HTR-8/SVneo (cell line): ENCODE measurements at places on chromosomes 7 and 10.

DNA sequence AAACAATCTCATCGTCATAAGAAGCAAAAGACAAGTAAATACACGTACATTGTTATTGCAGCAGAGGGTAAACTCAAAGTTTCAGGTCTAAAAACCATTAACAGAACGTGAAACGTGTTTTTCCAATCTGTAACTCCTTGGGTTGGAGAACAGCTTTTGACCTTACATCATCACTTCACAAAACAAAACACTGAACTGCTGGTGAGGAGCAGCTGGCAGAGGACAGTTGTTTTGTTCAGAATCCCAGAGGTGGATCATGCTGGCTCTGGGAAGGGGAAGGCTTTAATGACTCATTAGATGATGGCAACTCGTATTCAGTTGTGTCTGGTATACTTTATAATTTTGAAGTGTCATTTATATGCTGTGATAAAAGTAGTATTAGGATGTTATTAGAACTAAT is 923.0 kb upstream of the CELF2 start:
- no peak for DNase-seq

DNA sequence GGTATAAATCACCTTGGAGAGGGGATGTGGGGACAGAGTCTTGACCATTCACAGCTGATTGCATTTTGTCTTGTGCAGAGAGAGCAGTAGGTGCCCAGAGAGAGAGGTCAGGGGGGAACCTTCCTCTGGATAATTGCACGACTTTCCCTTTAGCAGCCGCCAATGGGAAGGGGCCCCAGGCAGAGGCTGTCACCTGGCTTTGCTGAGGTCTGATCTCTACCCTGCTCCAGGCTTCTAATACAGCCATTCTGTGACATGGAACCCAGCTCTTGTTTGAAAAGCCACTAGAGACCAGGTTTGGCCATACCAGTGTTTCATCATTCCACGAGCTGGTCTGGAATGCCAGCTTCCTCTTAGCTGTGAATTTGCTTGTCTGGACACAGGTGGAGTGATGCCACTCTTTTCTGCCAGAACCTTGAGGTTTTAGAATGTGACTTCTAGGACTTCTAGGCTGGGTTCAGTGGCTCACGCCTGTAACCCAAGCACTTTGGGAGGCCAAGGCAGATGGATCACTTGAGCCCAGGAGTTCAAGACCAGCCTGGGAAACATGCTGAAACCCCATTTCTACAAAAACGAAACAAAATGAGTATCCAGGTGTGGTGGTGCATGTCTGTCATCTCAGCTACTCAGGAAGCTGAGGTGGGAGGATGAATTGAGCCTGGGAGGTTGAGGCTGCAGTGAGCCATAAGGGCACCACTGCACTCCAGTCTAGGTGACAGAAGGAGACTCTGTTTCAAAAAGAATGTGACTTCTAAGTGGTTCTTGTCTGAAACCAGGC is 159.9 kb downstream of the CAMK1D start:
- DNase-seq: no peak

DNA sequence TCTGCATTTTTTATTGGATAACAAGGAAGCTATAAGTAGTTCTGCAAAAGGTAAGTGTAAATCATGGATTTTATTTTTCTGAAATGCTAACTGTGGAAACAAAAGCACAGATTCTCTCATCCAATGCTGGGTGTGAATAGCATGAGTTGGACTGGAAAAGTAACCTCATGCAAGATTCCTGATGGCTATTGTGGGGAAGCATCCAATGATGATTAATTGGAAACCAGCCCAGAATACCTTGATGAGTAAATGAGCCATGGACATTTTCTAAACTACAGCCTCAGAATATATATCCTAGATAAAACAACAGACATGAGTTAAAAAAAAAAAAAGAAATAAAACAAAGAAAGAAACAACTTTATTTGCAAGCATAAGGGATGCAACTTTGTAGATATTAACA is 934.6 kb downstream of the CCSER2 start:
- DNase-seq: no peak

GRCh38 chr7:80764132-80764531 is 125.7 kb downstream of the CD36 start:
- no peak for DNase-seq

- DNase-seq: no peak
Measured at GRCh38 chr7:90613088-90613498, 17.0 kb downstream of the CDK14 start.

DNA sequence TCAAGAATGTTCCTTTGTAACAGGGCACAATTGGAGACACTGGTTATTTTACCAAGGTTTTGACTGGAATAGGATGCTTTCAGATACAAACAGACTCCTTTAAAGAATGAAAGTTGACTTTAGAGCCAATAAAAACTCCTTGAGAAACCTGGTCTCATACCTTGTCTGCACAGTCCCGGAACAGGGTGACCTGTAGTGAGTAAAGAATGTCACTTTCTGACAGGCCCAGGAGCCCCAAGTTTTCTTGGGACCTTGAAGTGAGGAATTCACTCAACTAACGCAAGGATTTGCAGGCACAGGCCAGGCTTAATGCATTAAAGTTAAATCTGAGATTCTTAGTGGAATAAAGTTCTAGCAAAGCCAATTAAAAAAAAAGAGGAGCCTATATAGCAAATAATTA is 11.5 kb upstream of the GARS1 start:
- no peak for DNase-seq

GRCh38 chr7:35185908-35186731 is 67.8 kb downstream of the TBX20 start:
- peak; percentile 1 for DNase-seq
